NCI-H510A (cell line): ENCODE measurements at places on chromosomes 3 and 15.

DNA sequence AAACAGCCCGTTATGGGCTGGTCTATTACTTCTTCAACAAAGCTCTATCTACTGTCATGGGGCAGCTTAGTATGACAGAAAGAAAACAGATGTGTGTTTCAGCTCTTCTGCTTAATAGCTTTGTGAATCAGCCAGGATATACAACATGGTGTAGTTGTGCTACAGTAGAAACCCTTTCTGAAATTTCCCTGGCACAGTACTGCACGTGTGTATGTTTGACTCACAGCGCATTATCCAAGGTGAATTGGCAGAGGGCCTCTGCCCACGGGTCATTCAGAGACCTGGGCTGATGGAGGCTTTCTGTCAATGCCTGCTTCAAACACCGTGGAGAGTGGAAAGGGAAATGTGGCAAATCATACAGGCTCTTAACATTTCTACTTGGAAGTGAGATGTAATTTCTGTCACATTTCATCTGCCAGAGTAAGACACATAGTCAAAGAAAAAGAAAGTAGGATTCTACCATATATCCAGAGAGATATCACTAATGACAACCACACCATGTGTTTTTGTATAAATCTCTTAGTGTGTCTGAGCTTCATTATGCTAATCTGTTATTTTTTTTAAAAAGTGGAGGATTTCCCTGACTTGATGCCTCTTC is 505.1 kb downstream of the CNTN4 start:
- no peak for DNase-seq

- no peak for DNase-seq
These were observed 66.8 kb upstream of the BCHE start for GRCh38 chr3:165903885-165904630.

- DNase-seq, result no peak
These were observed 22.5 kb upstream of the SRGAP3 start for GRCh38 chr3:9271903-9272302.

DNA sequence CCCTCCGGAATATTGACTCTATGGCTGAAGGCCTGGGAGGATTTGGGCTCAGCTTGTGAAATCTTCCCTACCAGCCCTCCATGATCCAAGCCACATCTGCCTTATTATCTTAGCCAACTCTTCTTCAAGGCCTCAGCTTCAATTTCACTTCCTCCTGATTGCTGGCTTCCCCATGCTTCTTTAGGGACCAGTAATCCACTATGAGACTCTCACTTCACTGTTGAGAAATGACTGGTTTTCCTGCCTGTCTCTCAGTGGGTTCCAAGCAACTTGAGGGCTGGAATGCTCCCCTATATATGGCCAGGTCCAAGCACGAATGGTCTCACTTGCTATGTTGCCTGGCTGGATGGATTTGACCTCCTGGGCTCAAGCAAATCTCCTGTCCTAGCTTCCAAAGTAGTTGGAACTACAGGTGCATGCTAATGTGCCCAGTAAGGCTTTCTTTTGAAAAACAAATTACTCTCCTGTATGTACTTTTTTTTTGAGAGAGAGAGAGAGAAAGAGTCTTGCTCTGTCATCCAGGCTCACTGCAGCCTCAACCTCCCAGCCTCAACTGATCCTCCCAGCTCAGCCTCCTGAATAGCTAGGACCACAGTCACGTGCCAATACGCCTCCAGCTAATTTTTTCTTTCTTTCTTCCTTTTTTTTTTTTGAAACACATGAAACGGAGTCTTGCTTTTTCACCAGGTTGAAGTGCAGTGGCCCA is 7.9 kb upstream of the PIK3CB start:
- DNase-seq, result no peak

DNA sequence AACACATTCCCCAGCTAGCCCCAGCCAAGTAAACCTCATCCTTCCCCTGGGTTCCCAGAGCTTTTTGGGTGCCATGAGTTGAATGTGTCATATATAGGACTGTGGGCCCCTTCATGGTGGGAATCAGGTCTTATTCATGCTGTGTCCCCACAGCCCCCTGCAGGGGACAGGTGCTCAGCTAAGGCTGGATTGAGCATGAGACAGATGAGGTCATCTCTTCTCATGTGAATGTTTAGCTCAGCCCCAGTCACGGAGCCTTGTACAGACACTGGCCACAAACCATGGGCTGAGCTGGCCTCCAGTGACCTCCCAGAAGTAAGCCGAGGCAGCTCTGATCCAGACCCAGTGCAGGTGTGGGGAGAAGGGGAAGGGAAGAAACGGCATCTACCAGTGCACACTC is 70.7 kb downstream of the C3orf70 start:
- no peak for DNase-seq

- no peak for DNase-seq
These were observed 480.5 kb downstream of the OTOL1 start for GRCh38 chr3:161977063-161977462.

DNA sequence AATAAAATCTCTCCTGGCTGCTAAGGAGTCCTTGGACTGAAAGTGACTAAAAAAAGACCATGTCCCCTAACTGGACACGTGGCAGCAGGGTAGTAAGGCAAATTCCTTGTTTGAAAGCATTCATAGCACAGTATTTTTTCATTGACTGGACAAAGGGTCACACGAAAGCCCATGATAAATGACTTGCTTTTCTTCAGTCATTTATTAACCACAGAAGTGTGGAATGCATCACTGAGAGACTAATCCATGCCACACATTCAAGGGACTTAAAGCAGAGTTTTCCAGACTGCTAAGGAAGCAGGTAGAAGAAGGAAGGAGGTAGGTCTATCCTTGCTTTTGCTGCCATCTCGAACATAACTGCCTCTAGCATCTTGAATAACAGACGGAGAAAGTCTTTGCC is 31.2 kb downstream of the CASR start:
- DNase-seq, result no peak

DNA sequence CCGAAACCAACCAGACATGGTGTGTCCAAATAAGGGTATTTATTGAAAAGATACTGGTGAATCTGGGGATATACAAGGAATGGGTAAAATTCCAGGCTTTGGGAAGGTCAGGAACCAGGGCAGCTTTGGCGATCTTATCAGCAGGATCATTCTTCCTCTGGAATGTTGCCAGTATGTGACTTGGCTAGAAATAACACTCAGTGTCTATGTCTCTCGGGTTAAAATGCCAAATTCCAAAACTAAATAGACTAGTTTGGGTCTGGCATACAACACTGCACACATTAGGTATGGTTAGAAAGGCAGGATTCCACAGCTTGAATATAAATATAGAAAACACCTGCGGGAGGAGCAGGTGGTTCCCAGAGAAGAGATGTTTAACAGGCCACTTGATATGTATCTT is 220.2 kb upstream of the CD96 start:
- DNase-seq, result no peak

DNA sequence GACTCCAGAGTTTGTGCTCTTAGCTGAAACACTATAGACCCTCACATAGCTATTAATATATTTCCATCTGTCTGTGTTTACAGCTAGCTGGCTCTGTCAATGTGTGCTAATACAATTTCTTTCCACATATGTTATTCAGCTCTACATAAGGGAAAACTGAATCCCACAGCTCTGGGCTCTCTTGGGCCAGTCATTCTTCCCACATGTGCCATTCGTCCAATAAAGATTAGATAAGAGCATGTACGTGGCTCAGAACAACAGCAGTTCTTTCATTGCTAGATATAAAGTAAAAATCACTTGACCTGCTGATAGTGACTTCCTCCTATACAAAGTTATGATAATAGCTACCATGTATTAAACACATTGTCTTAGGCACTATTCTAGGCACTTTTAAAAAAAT is 2.8 kb upstream of the ILDR1 start:
- no peak for DNase-seq

GRCh38 chr3:152269056-152269830 is 514 bp downstream of the MBNL1 start:
- DNase-seq, result peak; percentile 58

DNA sequence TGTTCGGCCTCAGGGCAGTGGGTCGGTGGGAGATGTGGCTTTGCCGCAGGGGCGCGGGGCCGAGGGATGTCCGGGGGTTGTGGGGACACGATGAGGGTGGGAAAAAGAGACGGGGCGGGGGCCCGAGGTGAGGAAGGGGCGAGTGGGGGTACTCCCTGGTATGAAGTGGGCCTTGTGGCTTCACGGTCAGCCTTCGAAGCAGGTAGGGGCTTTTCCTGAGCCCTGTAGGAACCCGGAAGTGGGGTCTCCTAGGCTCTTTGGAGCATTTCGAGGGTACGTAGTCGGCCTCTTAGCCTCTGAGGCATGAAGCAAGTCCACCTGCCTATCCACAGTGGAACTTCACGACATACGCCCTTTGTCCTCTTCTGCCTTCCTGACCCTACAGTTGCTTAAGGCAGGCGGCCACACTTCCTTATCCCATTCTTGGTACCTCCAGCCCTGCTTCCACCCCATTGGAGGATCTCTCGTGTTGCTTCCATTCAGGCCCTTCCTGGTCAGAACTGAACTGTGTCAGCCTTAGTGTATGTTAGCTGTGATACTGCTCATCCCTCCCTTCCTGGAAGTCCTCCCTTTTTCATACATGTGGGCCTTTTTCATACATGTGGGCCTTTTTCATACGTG is 389 bp downstream of the ARPC4 start:
- DNase-seq, result no peak
